ENCODE measurements at places on chromosomes 3 and 15. TPM values are rescaled to one million over a fixed set of nuclear protein-coding genes. Genes with fewer than 3 reads are reported as not detected.

GRCh38 chr3:16905704-16906103, 20.9 kb downstream of the PLCL2 start:
- no peak for DNase-seq
- peaks cover 35% of the 10 kb centered on the region for H3K4me1 ChIP-seq
- H3K27ac ChIP-seq: no peak overlapping the region
- no peaks in the 10 kb centered on the region for H3K27me3 ChIP-seq
- H3K4me3 ChIP-seq: no peak overlapping the region

DNA sequence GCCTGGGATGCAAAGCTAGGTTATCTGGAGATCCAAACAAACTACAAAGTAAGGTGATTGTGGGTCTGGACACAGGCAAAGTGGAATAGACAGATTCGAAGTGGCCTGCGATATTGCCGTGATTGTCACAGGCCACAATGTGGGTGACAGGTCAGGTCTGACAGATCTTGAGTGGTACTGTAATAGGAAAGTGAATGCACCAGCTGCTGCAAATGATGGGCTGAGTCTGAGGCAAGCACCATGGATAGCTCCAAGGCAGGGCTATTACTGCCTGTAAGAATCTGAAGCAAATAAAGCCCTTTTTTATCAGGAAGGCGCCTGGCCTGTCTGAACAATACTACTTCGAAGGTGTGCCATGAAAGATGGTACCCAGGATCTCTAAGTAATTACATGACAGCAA, 10.0 kb downstream of the ARMC8 start:
- no peak overlapping the region for H3K27ac ChIP-seq
- H3K36me3 ChIP-seq: no peaks in the 10 kb centered on the region
- DNase-seq: no peak
- peaks cover 2% of the 10 kb centered on the region for H3K4me1 ChIP-seq

DNA sequence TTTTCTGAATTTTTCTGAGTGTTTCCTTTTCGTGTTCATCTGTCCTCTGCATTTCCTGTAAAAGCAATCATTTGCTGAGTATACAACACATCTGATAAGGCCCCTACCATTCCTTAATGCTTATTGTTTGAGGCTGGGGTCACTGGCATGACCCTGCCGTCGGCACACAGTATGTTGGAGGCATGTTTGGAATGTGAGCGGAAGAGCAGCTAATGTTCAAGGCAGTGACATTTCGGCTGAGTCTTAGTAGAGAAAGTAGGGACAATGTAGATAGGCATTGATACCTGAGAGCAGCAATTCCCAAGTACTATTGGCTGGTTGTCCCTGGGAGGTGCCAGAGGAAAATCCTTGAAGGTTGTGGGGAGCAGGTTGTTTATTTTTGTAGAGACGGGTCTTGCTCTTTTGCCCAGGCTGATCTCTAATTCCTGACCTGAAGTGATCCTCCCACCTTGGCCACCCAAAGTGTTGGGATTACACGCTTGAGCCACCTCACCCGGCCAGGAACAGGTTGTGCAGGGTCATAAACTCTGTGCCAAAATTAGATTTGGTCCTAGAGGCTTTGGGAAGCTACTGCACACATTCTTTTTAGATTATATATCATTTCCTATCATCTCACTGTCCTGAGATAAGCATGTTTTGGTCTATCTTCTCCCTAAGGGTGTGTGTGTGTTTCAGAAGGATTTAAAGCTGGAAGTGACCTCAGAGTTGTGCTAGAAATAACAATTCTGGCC, 13.5 kb downstream of the PTPN23 start:
- DNase-seq: no peak
- peaks cover 18% of the 10 kb centered on the region for H3K4me1 ChIP-seq
- no peaks in the 10 kb centered on the region for H3K36me3 ChIP-seq
- no peaks in the 10 kb centered on the region for H3K27me3 ChIP-seq

DNA sequence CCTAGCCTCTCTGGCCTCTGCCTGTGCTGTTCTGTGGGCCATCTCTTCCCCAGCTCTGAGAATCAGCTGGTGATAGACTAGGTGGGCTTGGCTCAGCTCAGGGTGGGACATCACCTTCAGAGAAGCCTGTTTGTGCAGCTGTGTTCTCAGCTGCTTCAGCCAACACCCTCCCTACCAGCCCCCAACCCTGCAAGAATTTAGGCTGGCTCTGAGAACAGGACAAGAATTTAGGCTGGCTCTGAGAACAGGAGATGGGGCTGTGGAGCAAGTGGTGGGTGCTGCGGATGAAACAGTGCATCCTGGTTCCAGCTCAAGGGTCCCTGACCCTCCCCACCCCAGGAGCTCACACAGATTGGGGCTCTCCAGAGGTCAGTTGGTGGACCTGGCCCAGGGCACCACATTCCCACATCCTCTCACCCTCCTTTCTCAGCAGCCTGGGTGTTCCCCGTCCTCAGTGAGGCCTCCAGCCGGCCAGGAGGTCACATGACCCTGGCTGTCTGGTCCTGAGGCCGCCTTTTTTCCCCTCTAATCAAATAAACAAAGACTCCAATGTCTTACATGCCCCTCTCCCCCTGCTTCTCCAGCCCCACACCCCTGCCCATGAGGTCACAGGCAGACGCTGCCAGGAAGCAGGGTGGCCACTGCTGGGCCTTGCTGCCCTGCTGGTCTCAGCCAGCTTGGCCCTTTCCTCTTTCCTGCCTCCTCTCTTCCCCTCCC, 14.9 kb downstream of the PLEKHO2 start:
- peaks cover 30% of the 10 kb centered on the region for H3K4me1 ChIP-seq
- peak; percentile 62 for DNase-seq
- no peaks in the 10 kb centered on the region for H3K36me3 ChIP-seq
- peak overlapping the region; percentile 54 for H3K27ac ChIP-seq
- H3K4me3 ChIP-seq: no peak overlapping the region

Gene PROK2
- total RNA-seq: 0.20 TPM

Measured in ovary (tissue), 10 donors.